ENCODE measurements at places on chromosomes 2 and 18.
A peak's percentile ranks its signal among the peaks of the same experiment; 100 is the strongest.

DNA sequence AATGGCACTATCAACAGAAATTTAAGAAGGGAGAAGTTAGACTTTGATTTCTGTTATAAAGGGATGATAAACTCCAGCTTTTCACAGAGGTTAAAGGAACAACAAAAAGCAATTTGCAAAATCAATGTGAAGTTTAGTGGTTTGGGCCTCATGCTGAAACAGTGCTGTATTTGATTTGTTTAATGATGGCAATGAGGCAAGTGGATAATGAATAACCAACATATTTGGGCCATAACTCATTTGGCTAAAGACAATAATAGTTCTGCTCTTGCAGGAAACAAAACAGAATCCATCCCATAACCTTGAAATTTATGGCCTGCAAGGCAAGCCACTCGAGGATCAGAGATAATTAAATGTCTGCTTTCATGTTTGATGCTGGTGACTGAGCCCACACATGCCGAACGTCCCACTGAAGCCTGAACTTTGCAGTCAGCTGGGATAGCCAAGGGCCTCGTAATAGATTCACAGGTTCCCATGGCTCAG lies 56.5 kb downstream of the TPGS2 start:
- no peak for DNase-seq

GRCh38 chr2:63853527-63854310 lies 12.0 kb downstream of the UGP2 start:
- DNase-seq = no peak

- no peak for DNase-seq
These were observed 3.4 kb upstream of the ASNSD1 start for GRCh38 chr2:189657867-189658266.

DNA sequence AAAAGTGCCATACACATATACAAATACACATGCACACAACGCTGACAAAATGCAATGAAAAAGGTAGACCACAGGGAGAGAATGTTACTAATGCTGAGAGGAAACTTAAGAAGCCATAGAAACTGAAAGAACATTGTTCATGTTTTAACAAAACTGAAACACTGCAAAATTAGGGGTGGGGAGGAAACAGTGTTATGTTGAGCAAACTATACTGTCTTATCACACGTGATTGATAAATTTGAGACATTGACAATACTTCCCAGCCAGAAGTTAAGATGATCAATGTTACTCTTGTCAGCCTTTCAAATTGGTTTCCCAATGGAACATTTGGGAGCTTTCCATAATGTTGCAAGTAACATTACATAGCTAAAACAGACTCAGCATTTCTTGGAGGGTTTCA lies 165.5 kb downstream of the L3MBTL4 start:
- no peak for DNase-seq

- DNase-seq = no peak
These were observed 109.3 kb upstream of the ANKRD30BL start for GRCh38 chr2:132270981-132271546.

DNA sequence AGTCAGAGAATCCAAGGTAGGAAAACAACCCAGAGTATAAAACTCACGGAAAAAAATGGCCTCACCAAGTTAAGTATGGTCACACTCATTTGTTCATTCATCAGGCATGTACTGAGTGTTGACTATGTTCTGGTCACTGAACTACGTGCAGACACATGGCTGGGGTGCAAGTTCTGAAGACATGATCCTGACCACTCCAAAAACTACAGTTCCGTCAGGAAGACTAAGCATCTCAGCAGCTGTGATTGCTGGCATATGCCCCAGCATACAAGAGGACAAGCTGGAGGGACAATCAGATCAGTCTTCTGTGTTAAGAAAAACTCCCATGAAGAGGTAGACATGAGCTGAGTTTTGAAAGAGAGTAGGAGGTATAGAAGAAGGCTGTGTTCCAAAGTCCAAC lies 72.8 kb downstream of the TCF4 start:
- no peak for DNase-seq

GRCh38 chr2:189658306-189659212 lies 2.7 kb upstream of the ASNSD1 start:
- no peak for DNase-seq

DNA sequence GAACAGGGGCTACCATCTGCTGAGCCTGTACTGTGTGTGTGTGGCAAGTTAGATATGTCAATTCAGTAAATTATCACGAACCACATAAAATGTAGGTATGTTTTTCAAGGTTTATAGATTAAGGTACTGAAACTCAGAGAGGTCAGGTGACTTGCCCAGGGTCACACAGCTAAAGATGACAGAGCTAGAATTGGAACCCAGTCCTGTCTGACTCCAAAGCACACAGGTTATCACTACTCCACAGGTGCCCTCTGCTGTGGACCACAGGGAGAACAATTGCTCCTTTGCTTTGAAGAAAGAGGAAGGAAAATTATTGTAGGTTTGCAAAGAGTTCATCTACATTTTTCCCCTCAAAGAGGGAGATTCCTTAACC lies 229.7 kb upstream of the AGAP1 start:
- DNase-seq = no peak

DNA sequence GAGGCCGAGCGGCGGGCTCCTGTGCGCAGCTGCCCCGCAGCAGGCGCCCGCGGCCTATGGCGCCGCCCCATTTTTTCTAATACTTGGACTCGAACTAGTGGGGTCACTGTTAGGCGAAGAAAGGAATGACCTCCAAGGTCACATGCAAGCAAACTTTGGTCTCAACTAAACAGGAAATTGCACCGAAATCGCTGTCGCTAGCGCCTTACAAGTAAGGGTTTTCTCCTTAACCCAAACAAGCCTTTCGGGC lies 339 bp downstream of the ACAA2 start:
- DNase-seq = no peak

DNA sequence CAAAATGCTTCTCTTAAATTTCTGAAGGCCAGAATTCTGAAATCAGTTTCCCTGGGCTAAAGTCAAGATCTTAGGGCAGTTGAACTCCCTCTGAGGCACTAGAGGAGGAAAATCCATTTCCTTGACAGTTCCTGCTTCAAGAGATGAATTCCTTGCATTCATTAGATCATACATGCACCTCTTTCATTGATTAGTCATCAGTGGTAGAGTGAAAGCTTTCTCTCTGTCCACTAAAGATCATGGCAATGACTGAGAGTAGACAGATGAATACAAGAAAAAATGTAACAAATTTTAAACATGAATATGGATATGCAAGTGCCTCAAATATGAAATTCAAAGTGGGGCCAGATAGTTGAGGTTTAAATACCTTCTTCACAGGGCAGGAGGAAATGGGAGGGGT lies 693.4 kb upstream of the TMEFF2 start:
- DNase-seq = no peak

DNA sequence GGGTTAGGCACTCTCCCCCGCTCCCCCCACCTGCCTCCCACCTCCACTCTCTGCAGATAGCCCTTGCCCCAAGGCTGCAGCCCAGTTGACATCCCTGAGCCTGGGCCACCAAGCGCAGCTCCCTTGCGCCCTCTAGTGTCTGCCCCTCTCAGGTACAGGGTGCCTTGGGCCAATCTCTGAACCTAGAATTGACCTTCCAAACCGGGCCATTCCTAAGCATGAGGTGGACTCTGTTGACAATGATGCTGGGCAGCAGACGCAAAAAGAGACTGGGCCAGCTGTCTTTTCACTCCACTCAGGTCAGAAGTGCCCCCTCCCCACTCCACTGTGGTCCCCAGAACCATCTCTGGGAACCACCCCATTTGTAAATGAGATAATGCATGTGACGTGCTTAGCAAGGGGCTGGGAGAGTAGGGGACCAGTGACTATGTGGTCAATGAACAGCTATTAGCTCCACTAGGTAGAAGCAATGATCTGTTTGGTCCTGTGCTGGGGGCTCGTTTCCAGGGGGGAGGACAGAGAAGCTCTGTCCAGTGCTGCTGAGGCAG lies 43.3 kb upstream of the PLB1 start:
- DNase-seq = no peak

DNA sequence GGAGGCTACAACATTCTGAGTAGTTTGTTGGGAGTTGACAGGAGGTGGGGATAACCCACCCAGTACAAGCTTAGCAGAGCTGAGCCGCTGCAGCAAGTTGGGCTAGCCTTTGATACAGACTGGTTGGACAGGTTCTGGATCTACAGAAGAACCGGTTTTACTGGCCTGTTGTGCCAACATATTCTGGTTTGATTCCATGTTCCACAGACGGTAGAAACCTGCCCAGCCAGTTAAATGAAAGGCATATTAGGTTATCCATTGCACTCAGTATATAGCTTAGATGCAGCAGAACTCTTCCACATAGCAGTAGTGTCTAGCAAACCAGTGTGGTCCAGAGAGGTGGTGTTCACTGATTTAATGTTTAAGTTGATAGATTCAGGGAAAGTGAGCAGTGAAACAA lies 19.3 kb upstream of the RBBP8 start:
- peak; percentile 72 for DNase-seq

- no peak for DNase-seq
These were observed 154.5 kb downstream of the MYCN start for GRCh38 chr2:16094811-16095210.

GRCh38 chr2:222351035-222351434 lies 52.2 kb upstream of the PAX3 start:
- DNase-seq = no peak

DNA sequence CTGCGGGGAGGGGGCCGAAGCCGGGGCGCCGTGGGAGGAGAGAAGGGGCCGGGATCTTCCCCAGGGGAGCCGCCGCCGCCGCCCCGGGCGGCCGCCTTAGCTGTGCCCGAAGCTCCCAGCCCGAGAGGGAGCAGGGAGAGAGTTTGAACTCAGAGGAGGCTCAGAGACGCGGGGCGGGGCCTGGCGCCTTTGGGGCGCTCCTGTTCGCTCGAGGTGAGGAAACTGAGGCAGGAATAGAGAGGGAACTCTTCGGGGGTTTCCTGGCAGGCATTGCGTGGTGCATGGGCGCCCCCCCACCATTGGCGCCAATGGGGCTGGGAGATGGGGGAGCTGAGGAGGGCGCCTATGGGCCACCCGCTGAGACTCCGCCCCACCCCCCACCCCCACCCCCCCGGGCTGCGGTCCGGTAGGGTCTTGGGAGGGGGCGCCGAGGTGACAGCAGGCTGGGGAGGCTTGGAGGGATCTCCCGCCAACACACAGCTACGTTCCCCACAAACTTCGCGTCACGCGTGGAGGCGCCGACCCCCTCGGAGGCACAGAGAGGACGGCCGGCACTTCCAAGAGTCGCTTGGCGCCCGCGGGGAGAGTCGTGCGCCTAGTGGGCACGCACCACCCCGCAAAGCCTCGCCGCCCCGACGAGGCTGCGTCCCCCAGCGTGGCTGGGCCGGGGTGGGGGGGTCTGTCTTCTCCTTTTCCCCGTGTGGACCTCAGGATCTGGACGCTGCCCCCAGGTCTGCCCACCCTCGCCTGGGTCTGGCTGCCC lies 680 bp downstream of the CTDSP1 start:
- no peak for DNase-seq
